KBM-7 (cell line): ENCODE measurements at places on chromosomes 2 and 18.

DNA sequence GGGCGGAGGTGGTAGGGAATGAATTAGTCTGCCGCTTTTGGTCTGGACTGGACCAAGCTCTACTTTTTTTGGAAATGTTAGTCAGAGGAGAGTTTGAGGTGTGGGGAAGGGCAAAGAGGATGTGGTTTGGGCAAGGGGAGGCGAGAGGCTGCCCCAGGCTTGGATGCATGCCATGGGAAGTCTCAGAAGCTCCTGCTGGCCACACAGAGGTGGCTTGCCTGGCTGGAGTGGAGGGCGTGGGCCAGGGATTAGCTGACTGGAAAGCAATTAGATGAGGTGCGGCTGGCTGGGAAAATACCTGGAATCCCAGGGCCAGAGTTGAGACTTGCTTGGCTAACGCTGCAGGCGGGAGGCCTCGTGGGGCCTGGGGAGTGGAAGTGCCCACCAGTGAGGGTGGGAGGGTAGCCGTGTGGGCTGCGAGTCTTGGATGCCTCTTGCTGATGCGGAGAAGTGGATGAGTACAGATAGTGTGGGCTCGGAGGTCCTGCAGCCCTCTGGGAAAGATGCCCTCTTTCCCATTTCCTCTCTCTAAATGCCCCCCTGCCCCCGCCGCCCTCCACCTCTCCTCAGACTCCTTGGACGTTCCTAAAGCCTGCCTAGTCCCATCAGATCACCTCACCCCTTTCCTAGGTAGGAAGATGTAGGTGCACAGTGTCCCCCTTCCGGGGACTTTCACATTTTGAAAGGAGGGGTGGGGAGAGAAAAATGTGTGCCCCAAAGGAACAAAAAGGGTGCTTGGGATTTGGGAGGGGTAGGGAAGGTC, 117.6 kb downstream of the SMAD7 start:
- peak; percentile 61 for DNase-seq

DNA sequence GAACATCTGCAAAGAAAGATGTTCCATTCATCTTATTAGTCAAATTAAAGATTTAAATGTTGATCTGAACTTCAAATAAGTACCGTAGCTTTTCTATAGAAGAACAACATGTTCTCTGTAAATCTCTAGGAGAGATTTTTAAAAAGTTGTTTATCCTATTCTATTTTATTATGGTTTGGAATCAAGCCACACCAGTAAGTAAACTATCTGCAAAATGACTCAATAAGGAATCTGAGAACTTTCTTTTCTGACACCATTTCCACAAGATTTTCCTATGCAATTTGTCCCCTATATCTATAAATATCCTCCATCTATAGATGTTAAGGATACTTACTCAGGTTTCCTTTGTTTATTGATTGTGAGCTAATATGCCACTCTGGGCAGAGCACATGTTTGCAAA, 736.6 kb downstream of the CBLN2 start:
- DNase-seq = no peak

- peak; percentile 78 for DNase-seq
Measured at GRCh38 chr18:3660739-3661515, 211.0 kb downstream of the TGIF1 start.

GRCh38 chr2:158116936-158117335, 15.3 kb downstream of the UPP2 start:
- DNase-seq = no peak

- DNase-seq = no peak
Measured at GRCh38 chr2:159432610-159433009, 146.1 kb upstream of the WDSUB1 start.

GRCh38 chr2:232698556-232699091, 1.5 kb downstream of the GIGYF2 start:
- no peak for DNase-seq

- no peak for DNase-seq
Measured at GRCh38 chr2:219001100-219001576, 7.9 kb upstream of the CRYBA2 start.

DNA sequence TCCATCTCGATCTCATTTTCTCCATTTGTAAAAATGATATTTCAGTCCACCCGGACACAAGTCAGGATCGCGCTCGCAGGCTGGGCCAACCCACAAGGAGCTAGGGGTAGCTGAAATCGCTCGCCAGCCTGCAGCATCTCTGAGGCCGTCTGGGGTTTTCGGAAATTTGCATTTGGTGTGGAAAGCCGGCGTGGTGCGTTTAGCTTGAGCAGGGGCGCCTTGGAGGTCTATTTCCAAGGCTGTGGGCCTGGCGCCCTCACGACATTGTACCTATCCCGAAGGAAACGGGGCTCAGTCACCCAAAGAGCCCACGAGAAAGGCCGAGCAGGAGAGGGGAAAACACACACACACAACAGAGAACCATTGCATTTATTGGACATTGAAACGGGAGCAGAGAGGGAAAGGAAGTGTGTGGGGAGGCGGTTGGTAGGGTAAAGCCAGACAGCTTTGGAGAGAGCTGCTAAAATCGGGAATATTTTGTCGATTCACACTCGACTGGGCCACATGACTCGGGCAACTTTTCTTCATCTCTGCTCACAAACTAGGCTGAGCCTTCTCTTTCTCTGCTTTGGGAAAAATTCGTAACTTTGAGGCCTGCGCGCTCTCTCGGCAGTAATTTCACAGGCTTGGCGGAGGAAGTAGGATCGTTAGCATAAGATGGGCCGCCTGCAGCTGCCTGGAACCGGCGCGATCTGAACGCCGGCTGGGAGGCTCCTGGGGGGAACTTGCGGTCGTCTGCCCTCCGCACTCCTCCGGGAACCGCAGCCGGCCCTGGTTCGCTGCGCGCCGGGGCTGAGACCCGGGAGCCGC, 1.1 kb upstream of the HOXD8 start:
- no peak for DNase-seq

DNA sequence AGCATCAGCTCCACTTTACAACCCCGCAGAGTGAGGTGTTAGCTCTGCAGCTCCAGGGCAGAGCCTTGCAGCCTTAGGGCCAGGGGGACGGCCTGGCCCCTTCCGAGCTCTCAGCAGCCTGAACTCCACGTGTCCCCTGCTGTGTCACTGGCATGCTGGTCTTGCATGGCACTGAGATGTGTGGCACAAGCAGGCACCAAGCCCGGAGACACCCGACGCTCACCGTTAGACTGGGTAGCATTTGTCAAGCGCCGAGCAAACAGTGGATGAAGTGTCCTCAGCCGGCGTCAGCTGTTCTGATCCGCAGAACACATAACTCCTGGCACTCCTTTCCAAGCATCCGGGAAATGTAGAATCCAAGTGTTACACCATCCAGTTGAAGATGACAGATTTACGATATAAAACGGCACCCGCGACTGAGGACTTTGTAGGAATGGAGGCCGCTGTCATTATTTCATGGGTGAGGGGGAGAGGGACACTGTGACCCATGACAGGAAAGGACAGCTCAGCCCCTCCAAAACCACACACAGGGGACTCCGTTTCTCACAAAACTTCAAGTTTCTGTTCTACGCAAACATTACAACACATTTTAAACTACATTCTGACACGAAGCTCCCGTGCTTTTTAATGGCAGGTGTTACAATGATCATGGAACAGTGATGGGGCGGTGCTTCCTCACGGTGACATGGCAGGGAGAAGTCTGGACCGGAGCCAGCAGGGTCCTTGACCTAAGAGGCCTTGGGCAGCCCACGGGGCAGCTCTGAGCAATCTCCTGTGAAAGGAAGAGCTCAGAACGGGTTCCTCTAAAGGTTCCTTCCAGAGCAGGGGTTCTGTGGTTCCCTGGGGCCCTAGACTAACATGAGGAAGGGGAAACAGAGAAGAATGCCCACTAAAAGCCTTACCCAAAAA, 89.4 kb downstream of the HDAC4 start:
- DNase-seq = no peak

GRCh38 chr2:54574107-54574859, 118.2 kb downstream of the SPTBN1 start:
- DNase-seq = peak; percentile 73

- DNase-seq = no peak
Measured at GRCh38 chr2:8607606-8608005, 74.2 kb upstream of the ID2 start.

GRCh38 chr2:239106314-239106908, 258.5 kb downstream of the TWIST2 start:
- DNase-seq = peak; percentile 37

GRCh38 chr2:172993931-172994717, 81.5 kb upstream of the MAP3K20 start:
- no peak for DNase-seq

DNA sequence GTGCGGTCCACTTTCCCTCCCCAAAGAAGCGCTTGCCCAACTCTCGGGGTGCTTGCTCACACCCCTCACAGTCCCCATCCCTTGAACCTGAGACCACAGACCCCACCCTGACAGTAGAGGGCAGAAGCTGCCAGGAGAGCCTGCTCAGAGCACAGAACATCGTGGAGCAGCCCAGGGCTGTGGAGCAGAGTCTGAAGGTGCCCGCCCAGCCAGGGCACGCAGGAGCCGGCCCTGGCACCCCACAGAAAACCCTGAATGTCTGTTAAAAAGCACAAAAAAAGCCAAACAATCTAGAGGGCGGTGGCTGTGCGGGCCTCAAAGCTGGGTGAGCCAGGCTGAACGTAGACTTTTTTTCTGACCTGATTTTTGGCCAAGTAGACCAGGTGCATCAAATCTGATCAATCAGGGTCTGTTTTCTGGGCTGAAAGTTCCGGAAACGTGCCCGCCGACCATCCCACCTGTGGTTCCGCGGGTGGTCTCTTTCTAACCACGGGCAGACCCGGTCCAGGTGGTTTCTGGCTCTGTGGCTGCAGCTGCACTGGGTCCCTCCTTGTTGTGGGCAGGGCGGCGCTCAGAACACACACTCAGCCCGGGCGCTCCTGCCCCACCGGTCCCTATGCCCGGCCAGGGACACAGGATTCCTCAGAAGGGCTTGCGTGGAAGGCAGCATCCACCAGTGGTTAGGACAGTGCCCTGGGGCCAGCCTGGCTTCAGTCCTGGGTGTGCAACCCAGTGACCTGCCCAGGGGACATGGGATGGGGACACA, 66.3 kb downstream of the SLC66A2 start:
- no peak for DNase-seq

- no peak for DNase-seq
Measured at GRCh38 chr18:63799189-63799588, 24.0 kb downstream of the SERPINB7 start.

GRCh38 chr2:28377984-28378678, 14.5 kb upstream of the FOSL2 start:
- peak; percentile 74 for DNase-seq

DNA sequence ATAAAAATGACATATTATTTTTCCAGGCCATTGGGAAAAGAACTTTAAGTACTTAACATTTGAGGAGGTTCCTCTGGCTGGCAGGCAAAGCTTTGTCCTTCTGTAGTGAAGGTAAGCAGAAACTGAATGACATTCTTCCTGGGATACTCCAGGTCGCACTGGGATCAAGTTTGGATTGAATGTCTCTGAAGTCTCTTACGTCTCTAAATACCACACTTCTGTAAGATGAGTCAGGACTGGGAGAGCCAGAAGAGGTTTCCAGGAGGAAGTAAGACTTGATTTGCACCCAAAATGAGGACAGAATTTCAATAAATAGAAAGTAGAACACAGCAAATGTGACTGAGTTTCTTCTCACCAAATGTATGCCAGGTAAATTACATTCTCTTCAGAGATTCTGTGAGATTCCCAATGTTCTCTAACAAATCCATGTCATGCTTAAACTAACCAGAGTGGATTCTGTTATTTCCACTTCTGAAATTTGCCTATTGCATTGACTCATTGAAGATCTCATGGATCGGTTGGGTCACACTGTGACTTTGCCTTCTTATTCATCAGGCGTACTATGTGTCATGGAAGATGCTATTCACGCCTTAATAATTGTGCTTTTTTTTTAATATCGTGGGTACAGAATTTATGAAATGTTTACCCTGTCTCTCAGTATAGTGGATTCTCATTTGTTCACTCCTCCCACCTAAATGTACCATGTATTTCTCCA, 25.5 kb upstream of the VIT start:
- DNase-seq = no peak

DNA sequence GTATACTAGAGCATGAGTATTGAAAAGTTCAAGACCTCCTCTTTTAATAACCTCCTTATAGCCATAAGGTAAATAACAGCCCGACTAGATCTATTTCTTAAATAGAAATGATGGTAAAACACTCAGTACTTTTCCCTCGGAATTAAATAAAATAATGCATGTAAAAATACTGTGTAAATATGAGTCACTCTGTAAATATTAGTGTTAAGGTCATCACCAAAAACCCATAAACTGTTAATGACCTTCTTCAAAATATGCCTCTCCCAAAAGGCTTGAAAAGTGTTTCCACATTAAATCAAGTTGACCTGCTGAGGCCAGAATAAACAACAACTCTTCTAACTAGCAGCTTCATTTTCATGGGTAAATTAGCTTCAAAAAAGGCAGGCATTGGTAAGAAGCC, 25.3 kb upstream of the BZW1 start:
- DNase-seq = no peak

DNA sequence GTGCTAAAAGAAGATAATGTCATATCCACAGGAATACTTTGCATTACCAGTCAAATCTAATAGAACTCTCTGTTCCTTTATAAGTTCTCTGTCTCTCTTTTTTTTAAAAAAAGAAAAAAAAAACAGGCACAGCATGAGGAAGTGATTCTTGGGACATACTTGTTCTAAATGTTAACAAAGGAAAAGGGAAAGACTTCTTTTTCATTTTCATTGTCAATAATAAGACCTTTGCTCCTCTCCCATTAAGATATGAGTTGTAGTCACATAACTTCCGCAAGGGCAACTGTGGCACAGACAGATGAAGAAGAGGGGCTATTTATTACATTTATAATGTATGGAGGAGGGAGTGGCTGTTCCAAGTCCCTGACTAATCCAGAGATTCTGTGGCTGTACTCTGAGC, 4.7 kb downstream of the CD302 start:
- no peak for DNase-seq

DNA sequence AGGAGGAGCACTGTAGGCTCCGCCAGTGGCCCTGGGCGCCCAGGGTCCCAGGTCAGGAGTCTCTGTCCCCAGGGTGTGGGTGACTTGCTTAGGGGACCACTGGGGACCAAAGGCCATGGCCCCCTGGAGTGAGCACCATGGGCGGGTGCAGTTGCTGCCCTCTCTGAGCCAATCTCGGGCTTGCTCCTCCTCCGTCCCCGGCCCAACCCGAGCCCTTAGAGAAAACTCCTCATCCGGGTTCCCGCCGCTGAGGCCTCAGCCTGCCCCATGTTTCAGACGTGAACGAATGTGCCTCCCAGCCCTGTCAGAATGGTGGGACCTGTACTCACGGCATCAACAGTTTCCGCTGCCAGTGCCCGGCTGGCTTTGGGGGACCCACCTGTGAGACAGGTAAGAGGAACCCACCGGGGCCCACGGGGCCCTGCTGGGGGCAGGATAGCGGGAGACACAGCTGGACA, 38.6 kb downstream of the SNED1 start:
- no peak for DNase-seq

GRCh38 chr2:202158796-202159195, 79.6 kb downstream of the SUMO1 start:
- no peak for DNase-seq
